Left cardiac atrium (tissue), 4 donors: ENCODE measurements at places on chromosomes 12 and 14. TPM values are rescaled to one million over a fixed set of nuclear protein-coding genes. Genes with fewer than 3 reads are reported as not detected.
A peak's percentile ranks its signal among the peaks of the same experiment; 100 is the strongest.

GRCh38 chr12:98697209-98697608, 52.1 kb downstream of the APAF1 start:
- no peak for DNase-seq

The RPL10L gene
- not detected for total RNA-seq

GRCh38 chr14:36989806-36990205, 182.6 kb downstream of the SLC25A21 start:
- no peak for DNase-seq

The PTHLH gene
- 0.41 TPM for total RNA-seq

- no peak for DNase-seq
These were observed 120.4 kb downstream of the LRRIQ1 start for GRCh38 chr12:85156569-85156968.

The SLC4A8 gene
- total RNA-seq: 0.71 TPM

- peak; percentile 38 for DNase-seq
These were observed 126.7 kb upstream of the HIF1A start for GRCh38 chr14:61568572-61569011.

The GPR84 gene
- total RNA-seq: 0.29 TPM

GRCh38 chr12:22687361-22688076, 62.5 kb downstream of the ETNK1 start:
- no peak for DNase-seq

The MIA2 gene
- 20.2 TPM for total RNA-seq

GRCh38 chr12:14714437-14714836, 18.0 kb upstream of the GUCY2C start:
- no peak for DNase-seq

The RDH12 gene
- not detected for total RNA-seq

The FLVCR2 gene
- total RNA-seq: 1.8 TPM

DNA sequence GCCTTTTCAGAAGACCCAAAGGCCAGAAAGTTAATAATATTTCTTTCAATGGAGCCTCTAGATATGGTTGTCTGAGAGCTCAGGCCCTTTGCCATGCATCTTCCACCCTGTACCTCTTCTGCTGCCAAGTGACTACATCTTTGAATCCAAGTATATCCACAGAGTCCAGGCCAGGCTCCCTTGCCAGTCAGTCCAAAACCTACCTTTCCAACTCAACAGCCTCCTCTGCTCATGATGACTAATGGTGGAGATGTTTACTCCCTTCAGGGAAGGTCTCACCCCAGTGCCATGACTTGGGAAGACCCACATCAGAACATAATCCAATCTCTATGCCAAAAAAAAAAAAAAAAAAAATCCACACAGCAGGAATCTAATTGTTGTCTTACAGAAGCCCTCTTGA, 20.4 kb downstream of the TTC9 start:
- DNase-seq: no peak

DNA sequence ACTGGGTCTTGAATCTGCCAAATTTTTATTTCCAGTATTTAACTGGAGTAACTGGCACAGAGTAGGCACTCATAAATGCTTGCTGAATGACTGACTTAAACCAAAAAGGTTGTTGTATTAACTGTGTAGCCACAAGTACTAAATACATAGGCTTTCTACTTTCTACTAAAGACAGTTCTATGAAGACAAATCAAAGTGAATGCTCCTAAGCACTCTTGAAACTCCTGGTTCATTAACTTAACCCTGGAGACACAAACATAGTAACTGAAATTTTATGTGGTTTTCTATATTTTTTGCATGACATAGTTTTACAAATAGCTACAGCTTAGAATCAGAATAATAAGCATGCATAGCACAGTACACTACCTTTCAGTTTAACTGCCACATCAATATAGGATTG, 70.4 kb downstream of the TXNDC16 start:
- no peak for DNase-seq

- DNase-seq: no peak
These were observed 5.5 kb upstream of the NXPH4 start for GRCh38 chr12:57210926-57211692.

DNA sequence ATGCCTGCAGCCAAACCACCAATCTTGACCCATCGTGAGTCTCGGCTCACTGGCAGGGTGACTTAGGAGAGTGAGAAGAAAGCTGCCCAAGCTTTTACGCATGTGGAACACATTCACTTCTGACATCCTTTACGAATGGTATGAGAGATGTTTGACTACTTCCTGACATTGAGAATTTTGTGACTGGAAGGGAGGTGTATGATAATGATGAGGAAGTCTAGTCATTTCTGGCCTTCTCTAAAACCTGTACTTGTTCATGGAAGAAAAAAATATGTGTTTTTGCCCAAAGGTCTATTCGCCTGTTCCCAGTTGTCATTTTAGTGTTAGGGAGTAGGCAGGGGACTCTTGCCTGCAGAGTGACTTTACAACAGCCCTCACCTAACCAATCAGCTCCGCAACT, 227.2 kb upstream of the ATP2B1 start:
- no peak for DNase-seq

DNA sequence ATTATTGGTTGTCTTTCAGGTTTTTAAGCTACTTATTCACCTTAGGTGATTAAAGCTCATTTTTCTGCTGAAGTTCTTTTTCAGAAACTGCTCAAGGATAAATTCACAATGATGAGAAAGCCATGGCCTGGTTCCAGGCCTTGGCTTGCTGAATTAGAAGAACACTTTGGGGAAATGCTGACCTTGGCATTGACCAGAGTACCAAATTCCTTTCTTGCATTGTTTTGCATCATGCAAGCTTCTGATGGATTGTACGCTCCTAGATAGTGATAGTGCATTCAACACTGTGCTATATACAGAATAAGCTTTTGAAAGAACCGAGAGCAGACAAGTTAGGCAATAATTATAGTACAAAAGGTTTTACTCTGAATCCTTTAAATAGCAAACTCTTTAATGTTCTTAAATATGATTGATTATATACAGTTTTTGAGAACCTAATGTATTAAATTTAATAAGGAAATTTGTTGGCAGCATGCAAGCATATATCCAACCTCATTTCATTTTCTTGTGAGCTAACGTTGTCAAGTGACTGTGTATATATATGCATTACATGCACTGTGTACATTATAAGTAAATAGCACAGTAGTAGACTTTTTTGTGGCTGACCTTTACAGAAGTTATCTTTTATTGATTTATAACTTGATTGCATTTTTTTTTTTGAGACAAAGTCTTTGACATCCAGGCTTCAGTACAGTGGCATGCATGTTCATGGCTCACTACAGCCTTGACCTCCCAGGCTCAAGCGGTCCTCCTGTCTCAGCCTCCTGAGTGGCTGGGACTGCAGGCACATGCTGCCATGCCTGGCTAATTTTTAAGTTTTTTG, 99.2 kb downstream of the DIP2B start:
- DNase-seq: peak; percentile 45

DNA sequence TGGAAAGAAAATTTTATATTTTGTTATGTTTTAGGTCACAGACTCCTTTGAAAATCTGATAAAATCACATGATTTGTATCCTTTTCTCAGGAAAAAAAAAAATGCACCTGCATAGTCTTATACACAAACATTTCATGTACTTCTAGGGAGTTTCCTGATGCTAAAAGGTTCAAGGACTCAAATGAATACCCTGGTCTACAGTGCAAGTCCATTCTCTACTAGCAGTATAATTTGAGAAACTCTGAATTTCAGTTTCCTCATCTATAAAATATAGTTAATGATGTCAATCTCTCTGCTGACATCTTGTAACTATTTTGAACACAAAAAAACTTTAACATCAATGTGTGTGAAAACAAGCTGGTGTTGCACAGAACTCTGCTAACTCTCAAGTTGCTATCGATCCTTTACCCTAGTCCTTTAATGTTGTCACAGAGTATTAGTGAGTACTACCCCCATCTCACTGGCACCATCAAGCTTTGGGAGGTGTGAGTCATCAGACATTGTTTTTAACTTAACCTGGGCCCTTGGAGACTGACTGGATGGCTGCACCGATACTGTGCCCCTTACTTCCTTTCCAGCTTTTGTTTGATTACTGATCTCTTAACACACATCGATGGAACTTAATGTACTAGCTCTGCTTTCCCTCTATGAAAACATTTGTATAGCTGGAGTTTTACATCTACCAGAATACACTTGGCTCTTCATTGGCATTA, 251.9 kb upstream of the SOX5 start:
- DNase-seq: no peak

- no peak for DNase-seq
These were observed 47.6 kb downstream of the TMEM132C start for GRCh38 chr12:128314611-128315010.

DNA sequence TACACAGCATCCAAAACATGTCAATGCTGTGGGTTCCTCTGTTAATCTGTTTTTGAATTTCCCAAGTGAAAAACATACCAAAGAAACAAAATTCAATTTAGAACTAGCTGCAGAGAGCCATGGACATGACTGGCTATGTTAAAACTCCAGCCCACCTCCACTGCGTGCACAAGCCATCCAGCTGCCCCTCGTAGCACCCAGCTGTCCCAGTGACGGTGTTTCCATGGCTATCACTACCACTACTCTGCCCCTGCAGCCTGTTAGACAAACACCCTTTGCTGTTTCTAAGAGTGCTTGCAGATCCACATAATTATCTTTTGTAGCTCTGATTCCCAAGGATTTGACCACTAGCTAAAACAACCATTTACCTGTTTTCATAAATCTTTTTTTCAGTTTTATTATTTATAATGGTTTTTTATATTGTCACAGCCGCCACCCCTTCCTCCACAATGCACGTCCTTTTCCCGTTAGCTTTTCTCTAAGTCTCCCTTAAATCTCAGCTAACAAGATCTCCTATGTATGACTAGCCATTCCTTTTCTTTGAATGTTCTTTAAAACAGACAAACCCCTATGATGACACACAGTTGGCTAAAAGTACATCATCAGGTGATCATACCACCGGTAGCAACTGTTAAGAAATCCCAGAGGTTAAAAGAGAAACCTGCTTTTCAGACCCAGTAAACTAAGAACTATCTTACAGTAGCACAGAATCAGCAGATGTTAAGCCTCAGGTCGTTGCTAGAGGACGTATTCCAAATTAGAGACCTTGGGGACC, 37.8 kb upstream of the NAA30 start:
- DNase-seq: no peak

DNA sequence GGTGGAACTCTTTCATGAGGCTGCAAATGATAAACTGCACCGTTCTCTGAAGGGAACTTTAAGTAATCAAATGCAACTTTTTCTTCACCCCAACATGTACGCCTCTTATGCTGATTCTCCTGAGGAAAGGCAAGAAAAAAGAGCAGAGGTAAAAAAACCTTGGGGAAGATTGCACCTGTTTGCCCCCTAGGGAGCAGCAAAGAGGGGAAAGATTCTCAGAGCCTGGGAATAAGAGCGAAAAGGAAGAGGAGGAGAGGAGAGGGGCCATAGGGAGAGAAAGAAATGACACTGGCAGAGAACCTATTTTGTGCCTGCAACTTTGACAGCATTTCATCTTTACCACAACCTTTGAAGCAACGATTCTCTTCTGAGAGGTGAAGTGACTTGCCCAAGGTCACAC, 254.6 kb downstream of the KSR2 start:
- no peak for DNase-seq

- DNase-seq: no peak
These were observed 116.3 kb downstream of the TSPAN8 start for GRCh38 chr12:71041476-71041875.

DNA sequence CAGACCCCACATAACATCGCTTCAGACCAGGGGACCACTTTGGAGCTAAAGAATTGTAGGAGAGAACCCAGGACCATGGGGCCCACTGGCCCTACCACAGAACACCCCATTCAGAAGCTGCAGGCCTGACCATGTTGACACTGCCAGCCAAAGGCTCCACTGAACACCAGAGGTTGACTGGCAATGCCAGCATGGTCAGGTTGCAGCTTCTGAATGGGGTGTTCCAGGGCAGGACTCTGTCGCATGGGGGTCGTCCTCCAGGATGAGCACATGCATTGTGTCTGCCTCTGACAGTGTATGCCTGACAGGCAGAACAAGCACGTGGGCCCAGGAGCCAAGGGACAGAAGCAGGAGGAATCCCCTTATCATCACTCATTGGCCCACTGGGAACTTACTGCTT, 34.1 kb downstream of the DIO3 start:
- DNase-seq: no peak

- no peak for DNase-seq
These were observed 7.7 kb downstream of the CLSTN3 start for GRCh38 chr12:7137908-7138307.

The CAPZA3 gene
- not detected for total RNA-seq

- DNase-seq: no peak
These were observed 27.0 kb downstream of the HPD start for GRCh38 chr12:121831571-121832245.

The SLCO1B1 gene
- not detected for total RNA-seq
